Activated CD4-positive, alpha-beta T cell treated with anti-CD3 and anti-CD28 coated beads for 4 hours (primary cell): ENCODE measurements at places on chromosomes 2 and 18.

- peak; percentile 77 for DNase-seq
These were observed 571 bp downstream of the EEF1B2 start for GRCh38 chr2:206160125-206160806.

- DNase-seq = no peak
These were observed 105.8 kb downstream of the WDR7 start for GRCh38 chr18:56756966-56757365.

DNA sequence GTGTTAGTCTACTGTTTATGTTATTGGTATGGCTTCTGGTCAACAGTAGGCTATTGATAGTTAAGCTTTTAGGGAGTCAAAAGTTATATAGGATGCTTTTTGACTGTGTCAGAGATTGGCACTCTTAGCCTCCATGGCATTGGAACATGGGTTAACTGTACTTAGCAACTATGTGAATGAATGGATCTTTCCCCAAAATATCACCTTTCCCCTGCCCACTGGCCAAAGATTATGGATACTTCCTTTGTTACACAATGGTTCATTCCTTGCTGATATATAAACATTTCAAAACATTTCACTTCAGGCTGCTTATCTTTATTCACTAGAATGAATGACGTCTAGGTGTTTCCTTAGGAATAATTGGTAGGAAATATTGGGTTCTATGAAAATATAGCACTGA is 62.1 kb upstream of the DOCK10 start:
- DNase-seq = no peak

DNA sequence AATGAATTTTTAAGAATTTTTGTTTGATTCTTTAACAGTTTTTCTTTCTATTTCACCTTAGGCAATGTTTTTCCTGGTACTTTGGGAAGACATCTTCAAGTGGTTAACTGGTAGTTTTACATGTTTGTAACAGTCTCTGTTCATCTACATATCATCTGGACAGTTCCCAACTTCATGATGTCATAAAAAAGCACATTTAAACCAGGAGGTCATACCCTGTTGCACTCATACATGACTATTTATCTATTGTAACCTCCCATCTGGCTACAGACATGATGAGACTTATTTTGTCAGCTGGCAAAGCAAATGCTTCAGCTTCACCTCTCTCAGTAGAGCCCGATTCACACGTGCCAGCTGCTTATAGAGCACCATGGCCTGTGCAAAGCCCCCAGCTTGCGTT is 99.8 kb upstream of the YPEL5 start:
- no peak for DNase-seq

DNA sequence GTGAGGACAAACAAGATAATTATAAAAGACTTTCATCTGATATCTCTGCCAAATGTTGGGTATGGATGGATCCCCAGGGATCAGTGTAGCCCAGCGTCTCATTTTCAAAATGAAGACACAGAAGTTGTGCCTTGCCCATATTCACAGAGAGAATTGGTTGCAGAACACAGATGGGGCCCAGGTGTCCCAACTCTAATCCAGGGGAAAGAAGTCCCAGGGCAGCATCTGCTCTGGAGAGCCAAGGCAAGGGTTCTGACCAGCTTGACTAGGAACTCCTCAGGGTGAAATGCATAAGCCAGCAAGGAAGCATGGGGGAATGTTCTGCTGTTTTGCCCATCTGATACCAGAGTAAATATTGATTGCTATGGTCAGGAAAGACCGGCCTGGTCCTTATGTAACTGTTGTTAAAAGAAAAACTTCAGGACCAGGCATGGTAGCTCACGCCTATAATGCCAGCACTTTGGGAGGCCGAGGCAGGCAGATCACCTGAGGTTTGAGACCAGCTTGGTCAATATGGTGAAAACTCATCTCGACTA is 68.7 kb upstream of the CABLES1 start:
- no peak for DNase-seq

- no peak for DNase-seq
These were observed 261.3 kb downstream of the CDH19 start for GRCh38 chr18:66342577-66342976.

GRCh38 chr2:139162456-139162855 is 382.3 kb upstream of the NXPH2 start:
- no peak for DNase-seq

DNA sequence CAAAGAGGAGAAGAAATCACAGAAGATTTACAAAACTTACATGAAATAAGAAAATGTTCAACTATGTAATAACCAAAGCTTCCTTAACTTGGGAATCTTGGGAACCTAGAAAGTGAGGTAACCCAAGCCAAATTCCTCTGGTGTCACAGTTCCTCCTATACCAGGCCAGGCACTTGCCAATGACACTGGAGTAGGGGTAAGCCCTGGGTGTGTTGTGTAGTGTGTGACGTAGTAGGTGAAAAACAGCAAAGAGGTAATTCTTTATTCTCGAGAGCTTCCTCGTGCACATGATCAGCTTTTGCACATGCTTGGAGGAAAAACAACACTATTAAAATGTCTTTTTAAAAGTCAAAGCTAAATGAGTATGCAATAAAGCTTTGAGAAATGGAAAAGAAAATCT is 118.0 kb downstream of the METTL8 start:
- DNase-seq = no peak

- DNase-seq = no peak
These were observed 26.5 kb upstream of the ABI2 start for GRCh38 chr2:203301667-203302066.

DNA sequence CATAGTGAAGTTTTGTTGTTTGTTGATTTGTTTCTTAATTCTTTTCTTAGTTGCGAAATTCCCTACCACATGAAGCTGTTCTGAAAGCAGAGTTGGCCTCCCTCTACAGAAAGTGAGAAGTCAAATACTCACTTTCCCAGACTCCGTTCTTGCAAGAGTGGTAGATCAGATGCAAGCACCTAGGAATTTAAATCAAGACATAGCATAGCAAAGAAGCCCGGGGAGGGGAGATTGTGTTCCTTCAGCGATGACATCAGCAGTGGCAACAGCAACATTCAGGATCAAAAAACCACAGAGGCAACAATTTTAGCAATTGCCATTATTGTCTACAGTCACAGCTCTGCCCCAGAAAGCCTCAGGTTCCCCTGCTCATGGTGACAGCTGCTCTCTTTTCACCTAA is 580.0 kb downstream of the RNF144A start:
- no peak for DNase-seq

DNA sequence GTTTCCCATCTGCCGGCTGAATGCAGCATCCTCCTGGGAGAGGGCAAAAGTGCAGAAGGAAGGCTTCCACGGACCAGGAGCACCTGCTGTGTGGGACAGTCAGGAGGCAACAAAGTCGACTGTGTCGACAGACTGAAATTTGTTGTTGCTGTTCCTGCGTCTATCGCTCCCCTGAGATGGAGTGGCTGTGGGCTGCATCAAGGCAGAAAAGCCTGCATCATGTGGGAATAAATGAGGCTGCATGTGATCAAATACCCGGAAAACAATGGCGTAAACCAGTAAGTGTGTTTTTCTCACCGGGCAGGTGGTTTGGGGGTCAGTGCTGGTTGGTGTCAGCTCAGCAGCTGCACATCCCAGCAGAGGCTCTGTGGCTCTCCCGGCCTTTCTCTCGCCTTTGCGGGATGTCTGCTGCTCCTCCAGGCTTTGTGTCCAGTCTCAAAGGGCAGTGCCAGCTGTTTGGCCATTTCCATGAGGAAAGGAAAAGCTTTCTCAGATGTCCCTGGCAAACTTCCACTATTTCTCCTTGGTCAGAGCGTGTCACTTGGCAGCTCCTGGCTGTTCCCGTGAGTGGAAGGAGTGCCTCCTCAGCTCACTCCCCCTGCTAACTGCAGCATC is 262.4 kb downstream of the NDUFA10 start:
- no peak for DNase-seq

DNA sequence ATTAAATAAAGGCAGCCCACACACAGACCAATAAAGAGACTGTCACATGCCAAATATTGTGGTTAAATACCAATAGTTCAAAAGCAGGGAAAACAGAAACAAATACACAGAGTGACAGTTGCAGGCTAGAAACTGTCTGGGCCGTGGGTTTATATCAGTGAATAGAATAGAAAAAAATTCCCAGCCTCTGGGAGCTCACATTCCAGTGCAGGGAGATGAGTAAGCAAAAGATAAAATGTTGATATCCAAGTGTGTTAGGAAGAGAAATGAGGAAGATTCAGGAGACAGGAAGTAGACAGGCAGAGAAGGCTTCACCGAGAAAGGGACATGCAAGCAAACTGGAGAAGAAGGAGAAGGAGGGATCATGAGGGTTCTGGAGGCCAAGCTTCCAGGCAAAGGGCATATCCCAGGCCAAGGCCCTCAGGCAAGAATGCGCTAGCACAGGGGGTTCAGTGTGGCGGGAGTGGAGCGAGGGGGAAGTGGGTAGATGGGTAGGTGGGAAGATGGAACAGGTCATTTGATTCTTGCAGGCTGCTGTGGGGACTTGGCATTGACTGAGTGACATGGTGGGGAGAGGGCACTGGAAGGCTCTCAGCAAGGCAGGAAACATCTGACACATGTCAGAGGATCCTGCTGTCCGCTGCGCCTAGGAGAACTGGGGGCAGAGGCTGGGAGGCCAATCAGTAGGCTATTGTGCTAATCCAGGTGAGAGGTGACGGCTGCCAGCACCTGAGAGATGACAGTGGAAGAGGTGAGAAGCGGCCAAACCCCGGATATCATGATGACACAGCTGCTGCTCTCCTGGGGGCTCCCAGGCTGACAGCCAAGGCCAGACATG is 89.2 kb downstream of the ZBTB7C start:
- no peak for DNase-seq

GRCh38 chr2:20451341-20451740 is 4.5 kb downstream of the RHOB start:
- no peak for DNase-seq

- no peak for DNase-seq
These were observed 10.9 kb downstream of the PTGR3 start for GRCh38 chr18:75198036-75198435.

DNA sequence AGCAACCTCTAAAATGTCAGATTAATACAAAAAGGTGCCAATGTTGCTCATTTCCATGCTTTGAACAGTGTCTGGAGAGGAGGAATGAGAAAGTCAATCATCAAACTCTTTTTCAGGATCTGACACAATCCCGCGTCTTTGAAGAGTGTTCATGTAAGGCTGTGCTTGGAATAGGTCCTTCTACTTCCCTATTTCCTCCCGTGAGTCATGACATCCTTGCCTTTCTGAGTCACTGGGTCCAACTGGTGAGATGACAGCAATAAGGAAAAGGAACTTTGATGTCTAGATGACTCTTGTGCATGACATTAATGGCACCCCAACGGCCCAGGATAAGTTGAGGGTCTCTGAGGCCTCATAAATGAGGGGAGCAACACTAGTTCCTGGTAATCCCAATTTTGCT is 109.0 kb upstream of the CELF4 start:
- DNase-seq = no peak

DNA sequence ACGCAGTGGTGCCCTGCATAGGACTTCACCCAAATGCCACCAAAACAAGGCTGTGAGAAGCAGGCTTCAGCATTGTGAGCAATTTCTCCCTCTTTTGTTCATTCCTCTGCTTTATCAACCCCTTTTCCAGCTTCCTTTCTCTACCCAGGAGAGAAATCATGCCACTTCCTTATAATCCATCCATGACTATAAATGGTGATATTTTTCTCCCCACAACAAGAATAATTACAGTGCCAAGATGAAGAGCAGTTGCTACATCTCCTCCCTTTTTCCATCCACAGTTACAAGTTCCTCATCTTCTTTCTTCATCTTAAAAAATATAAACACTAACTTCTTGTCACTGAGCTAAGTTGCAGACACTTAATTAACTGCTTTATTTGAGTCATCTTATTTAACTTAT is 167.2 kb downstream of the ANTXR1 start:
- DNase-seq = no peak

DNA sequence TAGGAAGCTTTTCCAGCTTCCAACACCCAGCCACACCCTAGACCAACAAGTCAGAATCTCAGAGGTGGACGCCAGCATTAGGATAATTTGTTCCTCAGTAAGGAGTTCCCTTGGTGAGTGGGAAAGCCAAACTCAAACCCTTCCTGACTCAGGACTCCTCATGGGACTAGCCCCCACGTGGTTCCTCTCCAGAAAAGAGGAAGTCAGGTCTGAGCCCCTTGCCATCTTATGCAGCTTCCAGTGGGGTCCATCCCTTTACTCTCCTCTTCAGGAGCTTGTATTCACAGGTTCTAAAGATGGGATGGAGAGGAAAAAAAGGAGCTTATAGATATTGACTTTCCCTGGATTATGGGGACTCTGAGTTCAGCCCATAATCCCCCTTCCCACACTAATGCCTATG is 14.8 kb upstream of the NOTO start:
- no peak for DNase-seq

DNA sequence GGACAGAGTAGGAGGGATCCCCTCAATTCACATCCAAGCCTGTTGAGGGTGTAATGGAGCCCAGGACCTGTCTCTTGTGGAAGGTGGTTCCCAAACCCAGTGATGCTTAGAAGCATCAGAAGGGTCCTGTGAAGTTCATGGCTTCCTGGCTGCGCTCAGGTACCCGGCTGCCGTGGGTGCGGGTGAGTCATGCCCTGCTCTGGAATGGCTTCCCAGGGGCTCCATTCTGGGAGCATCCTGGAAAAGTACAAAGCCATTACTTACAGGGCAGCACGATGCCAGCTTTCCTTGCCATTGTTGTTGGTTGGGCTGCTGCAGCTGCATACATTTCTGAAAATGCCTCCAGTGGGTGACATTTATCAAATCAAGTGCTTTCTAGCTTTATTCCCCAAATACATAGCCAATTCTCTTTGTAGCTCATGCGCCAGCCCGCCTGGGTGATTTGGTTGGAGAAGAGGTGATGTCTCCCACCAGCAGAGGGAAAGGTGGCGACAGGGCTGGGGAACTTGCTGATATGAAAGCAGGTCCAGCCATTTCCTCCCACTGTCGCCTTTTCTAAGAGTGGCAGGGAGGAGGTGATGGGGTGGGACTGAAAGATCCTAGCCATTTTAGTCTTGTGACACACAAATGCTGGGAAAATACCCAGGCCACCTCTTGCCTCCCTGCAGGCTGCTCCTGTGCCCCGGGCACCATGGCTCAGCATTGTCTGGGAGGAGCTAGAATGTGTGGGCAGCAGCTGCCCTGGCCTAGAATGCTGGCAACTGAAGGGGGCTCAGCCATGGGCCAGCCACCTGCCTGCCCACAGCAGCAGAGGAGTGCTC is 65.9 kb upstream of the HPCAL1 start:
- DNase-seq = no peak

GRCh38 chr2:99622534-99622933 is 132.7 kb upstream of the REV1 start:
- DNase-seq = no peak

GRCh38 chr2:60337142-60337497 is 216.3 kb downstream of the BCL11A start:
- no peak for DNase-seq

GRCh38 chr2:33023728-33024500 is 77.2 kb downstream of the LTBP1 start:
- DNase-seq = no peak
